Stimulated activated CD4-positive, alpha-beta T cell treated with anti-CD3 and anti-CD28 coated beads, Interleukin-2, amount 100 ng/mL, for 4 hours (primary cell): ENCODE measurements at places on chromosomes 3 and 15.

- DNase-seq = no peak
These were observed 536 bp downstream of the WDR73 start for GRCh38 chr15:84653584-84653909.

- DNase-seq = no peak
These were observed 12.4 kb downstream of the APOD start for GRCh38 chr3:195571361-195571760.

- DNase-seq = no peak
These were observed 343.7 kb downstream of the NSUN3 start for GRCh38 chr3:94406595-94406994.

GRCh38 chr15:99239545-99240198 lies 9.7 kb downstream of the TTC23 start:
- DNase-seq = no peak

DNA sequence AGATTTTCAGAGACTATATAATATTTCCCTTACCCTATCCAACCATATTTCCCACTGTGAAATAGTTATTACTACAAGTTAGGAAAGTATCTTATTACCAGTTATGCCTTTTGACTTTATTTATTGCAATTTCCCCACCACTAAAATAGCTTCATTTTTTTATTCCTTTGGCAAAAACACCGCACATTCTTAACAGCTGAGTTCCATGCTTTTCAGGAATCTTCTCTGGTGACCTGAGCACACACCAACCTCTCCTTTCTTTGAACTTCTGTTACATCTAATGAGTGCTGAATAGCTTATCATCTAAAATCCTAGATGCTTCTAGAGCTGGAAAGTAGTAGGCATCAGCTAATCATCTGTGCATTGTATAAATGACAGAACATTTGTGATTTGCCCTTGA lies 99.1 kb downstream of the UBE2E2 start:
- no peak for DNase-seq

- no peak for DNase-seq
These were observed 106.2 kb upstream of the UBE3A start for GRCh38 chr15:25545017-25545416.

GRCh38 chr3:186090901-186091300 lies 18.0 kb downstream of the ETV5 start:
- DNase-seq = no peak

- no peak for DNase-seq
These were observed 14.1 kb upstream of the GNAT1 start for GRCh38 chr3:50177346-50177745.

DNA sequence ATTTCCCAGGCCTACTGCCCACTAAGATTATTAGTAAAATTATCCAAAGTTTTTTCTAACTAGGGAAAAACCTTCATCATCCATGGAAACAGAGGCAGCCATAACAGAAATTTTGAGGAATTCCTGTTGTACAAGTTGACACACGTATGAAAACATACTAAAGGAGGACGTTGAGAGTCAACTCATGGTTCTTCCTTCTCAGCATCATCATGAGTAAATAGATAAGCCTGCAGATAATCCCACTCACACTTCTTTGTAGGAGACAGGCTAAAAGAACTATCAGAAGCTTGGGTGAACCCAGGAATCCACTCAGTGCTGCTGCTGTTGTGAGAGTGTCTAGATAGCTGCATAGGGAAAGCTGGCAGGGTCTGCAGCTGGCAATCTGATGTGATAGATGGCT lies 694.8 kb upstream of the NR2F2 start:
- DNase-seq = no peak

DNA sequence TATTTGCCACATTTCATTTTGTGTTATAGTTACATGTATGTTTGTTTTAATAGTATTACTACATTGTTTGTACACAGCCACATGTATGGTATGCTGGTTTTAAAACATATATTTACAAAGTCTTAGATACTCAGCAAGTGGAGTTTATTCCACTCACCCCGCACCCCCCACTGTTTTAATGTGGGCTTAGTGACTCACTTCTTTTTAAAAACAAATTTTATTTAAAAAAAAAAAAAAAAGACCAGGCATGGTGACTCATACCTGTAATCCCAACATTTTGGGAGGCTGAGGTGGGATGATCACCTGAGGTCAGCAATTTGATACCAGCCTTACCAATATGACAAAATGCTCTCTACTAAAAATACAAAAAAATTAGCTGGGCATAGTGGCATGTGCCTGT lies 26.9 kb upstream of the TJP1 start:
- DNase-seq = no peak

GRCh38 chr15:29969562-29970401 lies 113.0 kb upstream of the GOLGA8J start:
- no peak for DNase-seq

DNA sequence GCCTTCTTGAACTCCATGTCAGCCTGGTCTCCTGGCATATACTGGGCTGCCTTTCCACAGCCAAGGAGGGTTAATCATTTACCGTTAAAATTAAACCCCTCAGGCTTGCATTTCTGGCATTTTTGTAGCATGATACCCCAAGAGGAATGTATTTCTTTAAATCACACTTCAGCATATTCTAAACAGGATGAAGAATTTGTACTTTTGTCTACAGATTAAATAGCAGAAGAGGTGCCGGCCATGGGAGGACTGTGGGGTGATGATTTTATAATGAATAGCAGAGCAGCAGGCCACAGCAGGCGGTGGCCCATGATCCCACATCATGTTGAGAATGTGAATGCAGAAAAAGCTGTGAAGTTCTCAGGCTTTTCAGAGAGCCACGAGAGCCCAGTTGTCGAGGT lies 90.2 kb downstream of the ARNT2 start:
- DNase-seq = no peak

DNA sequence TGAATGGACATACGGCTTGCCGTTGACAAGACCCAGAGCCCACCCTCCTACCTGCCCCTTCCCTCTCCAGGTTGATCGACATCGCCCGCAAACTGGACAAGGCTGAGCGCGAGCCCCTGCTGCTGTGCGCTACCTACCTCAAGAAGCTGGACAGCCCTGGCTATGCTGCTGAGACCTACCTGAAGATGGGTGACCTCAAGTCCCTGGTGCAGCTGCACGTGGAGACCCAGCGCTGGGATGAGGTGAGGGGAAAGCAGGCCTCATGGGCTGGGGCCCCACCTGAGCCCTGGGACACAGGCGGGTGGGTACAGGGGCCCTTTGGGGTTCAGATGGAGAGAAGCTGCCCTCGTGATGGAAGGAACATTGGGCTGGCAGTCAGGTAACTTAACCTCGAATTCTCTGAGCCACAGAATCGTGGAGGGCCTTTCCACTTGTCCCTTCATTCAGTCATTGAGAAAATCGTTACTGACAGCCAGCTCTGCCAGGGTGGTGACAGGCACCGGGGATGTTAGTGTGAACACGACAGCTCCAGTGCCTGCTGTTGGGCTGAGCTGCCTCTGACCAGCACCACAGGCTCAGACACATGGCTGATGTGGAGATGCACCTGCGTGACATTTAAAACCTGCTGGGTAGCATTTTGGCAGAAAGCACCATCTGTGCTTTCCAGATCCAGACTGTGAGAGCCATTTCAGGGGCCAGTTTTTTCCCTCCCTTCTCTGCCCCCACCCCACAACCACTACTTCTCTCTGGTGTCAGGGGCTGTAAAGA lies 25.6 kb upstream of the RHO start:
- no peak for DNase-seq

DNA sequence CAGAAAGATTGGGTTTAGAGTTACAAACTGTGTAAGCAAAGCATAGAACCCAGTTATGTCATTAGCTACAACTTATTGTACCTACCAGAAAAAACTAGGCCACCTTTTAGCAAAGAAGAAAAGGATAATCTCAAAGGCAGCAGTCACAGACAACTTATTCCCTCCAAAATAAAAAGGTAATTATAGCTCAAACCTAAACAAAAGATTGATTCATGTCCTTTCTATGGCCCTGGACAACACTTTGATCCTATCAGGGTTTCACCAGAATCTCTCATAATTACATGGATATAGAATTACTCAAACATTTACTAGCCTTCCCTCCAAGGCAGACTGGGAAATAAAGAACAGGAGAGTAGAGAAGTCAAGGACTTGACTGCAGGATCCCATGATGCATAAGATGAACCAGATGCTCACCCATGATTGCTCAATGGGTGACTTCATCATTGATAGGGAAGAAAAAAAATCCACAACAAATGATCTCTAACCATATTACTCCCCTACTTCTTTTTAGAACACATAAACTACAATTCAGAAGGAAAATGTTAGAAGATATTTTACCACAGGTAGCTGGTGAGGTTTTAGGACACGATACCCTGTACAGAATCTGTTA lies 17.4 kb downstream of the DET1 start:
- no peak for DNase-seq

DNA sequence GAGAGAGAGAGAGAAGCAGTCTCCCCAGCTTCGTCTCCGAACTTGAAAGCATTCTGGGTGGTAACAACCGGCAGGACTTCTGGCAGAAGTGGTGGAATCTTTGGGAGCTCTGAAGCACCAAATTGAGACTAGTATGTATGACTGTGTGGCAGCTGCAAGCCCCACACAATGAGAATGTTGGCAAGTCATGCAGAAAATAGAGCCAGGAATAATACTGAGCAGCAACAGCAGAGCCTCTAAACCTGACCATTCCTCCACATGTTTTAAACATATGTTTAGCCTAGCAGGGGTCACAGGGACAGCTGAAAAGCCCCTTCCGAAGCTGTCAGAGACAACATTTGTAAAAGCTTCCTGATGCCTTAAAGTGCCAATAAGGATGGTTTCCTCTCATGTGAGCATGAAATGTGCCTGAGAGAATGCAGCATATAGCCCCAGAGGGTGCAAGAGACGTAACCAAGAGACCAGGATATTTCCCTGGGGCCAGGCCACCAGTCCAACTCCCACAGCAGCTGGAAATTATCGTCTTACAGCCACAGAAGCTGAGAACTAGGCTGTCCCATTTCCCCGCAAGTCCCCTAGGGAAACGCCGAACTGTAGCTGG lies 178.6 kb upstream of the CCDC54 start:
- DNase-seq = no peak

DNA sequence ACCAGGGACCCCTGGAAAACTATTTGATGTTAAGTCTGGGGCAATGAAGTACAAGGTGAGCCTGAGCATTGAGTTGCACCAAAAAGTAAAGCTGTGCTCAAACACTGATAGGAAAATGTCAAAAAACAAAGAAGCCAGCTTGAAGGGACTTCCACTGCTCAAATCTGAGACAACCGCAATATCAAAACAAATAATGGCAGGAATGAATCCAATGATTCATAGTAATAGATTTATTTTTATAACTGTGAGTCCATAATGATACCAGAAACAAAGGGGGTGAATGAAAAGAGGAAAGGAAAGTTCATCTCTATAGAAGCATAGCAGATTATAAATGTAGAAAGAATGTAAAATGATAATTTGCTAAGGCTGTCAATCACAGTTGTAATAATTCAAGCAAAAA lies 237.3 kb upstream of the ZBTB20 start:
- DNase-seq = no peak

DNA sequence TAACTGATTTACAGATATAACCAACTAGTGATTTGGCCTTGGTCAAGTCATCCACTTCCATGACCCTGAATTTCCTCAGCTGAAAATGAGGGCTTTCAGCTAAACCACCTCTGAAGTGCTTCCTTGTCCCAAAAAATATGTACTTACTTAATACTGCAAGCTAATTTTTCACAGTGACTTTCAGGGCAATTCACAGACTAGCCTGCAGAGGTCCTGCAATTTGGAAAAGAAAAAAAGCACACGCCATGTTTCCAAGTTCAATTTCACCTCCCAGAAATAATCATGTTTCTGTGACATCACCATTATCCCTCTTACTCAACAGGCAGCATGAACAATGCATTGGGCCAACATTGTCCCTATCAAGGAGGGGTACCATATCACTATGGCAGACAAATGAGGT lies 218.2 kb downstream of the SHOX2 start:
- DNase-seq = no peak

DNA sequence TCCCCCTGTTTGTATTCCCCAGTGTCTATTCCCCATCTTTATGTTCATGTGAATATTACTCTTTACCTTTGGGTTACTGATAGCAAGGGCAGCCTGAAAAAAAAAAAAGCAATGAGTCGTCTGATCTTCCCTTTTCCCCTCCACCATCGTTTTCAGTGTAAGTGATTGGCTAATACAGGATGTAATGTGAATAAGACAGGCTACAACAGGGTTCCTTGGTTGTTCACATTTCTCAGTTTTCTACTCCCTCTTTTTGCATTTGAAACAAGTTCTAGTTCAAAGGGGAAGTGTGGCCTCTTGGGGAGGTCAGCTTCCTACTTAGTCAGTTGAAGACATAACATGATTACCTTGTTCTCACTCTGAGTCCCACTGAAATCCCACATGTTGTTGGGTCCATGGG lies 278.0 kb upstream of the TRIM42 start:
- DNase-seq = no peak

DNA sequence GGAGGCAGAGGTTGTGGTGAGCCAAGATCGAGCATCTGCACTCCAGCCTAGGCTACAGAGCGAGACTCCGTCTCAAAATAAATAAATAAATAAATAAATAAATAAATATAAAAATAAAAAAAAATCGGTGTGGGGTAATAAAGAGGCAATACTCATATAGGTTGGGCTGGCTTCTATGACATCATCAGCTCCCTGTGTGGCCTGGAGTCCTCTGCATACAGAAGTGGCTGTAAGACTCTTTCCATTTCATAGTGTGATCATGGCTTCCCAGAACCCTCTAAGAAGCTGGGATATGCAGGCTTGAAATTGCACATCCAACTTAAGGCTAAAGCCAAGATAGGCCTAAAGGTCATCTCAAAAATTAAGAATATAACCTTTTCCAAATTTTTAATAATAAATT lies 101.6 kb downstream of the ZIC4 start:
- DNase-seq = no peak

GRCh38 chr15:73983211-73983727 lies 8.8 kb downstream of the STOML1 start:
- DNase-seq = no peak

- DNase-seq = no peak
These were observed 108.2 kb downstream of the TP63 start for GRCh38 chr3:189739378-189739777.

GRCh38 chr3:42672515-42672914 lies 12.8 kb upstream of the KLHL40 start:
- no peak for DNase-seq

- no peak for DNase-seq
These were observed 27.7 kb downstream of the TRAK1 start for GRCh38 chr3:42118762-42119361.

DNA sequence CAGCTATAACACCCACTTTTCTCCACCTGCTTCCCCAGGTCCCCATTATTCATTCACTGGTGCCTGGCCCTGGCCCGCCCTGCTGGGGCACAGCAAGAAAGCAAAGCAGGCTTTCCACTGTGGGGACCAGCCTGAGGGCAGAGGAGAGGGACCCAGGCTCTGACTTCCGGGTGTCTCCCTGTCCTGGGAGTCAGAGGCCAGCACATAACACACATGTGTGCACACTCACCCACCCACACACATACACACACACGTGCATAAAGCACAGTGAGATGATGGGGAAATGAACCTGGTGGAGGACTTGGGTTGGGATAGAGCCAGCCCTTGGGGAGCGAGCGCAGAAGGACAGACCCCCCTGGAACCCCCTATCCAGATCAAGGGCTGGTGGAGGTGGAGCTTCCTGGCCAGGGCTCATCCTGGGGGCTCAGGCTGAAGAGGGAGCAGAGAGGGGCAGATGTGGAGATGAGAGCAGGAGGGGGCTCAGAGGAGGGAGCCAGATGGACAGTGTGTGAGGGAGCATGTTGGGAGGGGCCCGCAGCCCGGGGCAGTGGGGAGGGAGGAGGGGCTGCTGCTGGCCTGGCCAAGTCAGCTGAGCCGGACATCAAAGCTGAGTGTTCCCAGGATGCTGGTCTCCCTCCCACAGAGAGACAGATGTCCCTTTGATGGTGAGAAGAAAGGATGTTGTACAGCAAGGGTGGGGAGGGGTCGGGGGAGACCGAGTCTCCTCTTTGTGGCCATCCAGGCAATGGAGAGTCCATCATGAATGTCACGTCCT lies 78.2 kb downstream of the LINGO1 start:
- DNase-seq = no peak
